Spinal cord (tissue), 10 donors: ENCODE measurements at places on chromosomes 5 and 9. TPM values are rescaled to one million over a fixed set of nuclear protein-coding genes. Genes with fewer than 3 reads are reported as not detected.

DNA sequence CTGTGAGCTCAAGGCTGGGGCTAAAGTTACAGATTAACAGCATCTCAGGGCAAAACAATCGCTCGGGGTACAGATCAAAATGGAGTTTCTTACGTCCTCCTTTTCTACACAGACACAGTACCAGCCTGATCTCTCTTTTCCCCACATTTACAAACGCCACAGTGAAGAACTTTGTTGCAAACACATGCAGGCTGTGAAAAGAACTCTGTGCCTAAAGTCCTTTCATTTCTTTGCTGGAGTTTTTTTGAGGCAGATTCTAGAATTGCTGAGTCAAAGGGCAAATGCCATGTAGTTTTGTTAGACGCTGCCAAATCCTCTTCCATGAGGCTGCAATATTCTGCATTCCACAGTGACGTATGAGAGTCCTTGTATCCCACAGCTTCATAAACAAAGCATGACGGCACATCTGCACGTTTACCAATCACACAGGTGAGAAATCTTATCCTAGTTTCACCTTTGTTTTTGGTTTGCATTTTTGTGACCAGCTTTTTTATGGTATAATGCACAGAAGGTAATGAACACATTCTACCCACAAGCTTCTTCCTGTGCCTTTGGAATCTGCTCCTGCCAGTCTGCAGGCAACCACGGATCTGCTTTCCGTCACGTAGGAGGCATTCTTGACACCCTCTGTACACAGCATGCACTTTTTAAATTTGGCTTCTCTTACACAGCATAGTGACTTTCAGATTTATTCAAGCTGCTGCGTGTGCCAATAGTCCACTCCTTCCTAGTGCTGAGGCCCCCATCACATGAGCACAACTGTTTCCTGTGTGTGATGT is 44.6 kb upstream of the LPCAT1 start:
- DNase-seq = no peak

DNA sequence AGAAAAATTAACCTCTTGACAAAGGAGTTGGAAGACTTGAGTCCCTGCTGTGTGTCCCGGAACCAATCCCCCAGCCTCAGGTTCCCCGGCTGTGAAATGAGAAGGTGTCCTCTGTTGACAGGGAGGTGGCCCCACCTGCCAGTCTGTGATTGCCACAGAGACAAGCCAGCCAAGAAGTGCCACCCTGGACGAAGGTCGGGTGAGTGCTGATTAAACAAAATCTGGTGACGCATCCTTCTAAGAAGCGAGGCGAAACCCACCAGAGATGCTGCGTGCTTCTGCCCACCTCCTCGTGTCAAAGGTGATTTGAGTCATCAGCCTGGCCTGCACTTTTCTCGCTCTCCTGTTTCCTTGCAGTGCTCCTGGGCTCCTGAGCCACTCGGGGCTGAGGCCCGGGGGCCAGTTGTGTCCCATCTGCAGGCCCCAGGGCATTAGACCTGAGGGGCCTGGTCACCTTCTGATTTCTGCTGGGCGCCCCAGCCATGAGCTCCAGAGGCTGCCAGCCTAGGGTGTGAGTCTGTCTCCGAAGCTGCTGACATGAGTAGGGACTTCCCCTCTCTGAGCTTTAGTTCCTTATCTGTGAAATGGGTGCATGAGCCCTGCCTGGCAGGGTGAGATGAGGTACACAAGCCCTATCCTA is 28.7 kb downstream of the NEK6 start:
- no peak for DNase-seq

DNA sequence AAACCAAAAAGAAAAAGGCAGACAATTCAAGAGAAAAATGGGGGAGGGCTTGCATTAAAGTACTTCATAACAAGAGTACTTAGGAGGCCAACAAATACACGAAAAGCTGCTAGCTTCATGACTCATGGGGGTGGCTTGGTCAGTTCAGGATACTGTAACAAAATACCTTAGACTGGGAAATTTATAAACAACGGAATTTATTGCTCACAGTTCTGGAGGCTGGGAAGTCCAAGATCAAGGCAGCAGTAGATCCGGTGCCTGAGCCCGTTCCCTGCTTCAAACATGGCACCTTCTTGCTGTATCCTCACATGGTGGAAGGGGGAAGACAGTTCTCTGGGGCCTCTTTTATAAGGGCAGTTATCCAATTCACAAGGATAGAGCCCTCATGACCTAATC is 111.4 kb downstream of the C9orf50 start:
- no peak for DNase-seq

- no peak for DNase-seq
These were observed 66.4 kb downstream of the COL5A1 start for GRCh38 chr9:134707731-134708671.

DNA sequence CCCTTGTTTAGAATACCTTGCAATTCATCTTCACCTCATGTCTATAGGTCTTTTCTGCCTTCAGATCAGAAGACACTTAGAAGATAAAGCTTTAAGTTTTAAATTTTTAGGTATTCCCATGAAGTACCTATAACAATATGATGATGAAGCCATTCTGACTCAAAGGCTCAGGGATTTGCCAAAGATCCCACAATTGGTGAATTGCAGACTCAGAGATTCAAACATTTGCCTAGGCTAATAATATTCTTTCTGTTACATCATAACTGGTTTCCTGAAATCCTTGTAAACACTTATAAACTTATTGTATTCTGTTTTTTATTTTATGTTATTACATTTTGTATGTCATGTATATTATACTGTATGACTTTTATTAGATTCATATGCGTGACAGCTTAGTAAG is 62.8 kb upstream of the ZFAND5 start:
- DNase-seq = no peak

- DNase-seq = no peak
These were observed 382.4 kb downstream of the TMEM167A start for GRCh38 chr5:82694711-82695285.

DNA sequence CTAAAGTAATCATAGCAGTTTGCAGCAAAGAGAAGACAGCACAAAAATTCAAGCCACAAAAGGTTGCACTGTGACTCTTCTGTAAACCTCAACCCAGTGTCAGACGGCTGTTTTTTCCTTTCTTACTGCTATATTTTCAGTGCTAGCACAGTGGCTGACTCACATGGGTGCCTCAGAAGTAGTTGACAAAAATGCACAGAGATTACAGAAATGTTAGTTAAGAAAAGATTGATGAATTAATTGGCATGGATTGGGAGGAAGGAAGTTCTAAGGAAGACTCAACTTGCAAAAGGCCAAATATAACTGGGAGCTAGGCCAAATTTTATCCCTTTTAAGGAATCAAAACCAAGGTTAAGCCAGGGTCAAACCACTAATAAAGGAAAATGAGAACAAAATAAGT is 43.7 kb upstream of the ITGA1 start:
- no peak for DNase-seq

- no peak for DNase-seq
These were observed 248.1 kb downstream of the CETN3 start for GRCh38 chr5:90161414-90161813.

GRCh38 chr5:132528021-132528420 is 15.3 kb downstream of the IL5 start:
- DNase-seq = no peak

- no peak for DNase-seq
These were observed 69.1 kb downstream of the ADAMTS2 start for GRCh38 chr5:179275941-179276837.

- DNase-seq = no peak
These were observed 406.9 kb downstream of the KDM4C start for GRCh38 chr9:7164440-7165330.

- DNase-seq = no peak
These were observed 92.3 kb downstream of the HAPLN1 start for GRCh38 chr5:83628360-83628759.

DNA sequence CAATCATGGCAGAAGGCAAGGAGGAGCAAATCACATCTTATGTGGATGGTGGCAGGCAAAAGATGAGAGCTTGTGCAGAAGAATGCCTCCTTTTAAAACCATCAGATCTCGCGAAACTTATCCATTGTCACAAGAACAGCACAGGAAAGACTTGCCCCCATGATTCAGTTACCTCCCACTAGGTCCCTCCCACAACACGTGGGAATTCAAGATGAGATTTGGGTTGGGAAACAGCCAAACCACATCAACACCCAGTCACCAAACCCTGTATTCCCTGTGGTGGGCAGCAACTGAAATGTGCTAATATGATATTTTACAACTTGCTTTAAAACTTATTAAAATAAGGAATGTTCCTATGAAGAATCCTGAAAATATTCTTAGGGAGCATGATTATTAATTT is 54.2 kb downstream of the RASGRF2 start:
- no peak for DNase-seq

- DNase-seq = no peak
These were observed 763.9 kb upstream of the FAM174A start for GRCh38 chr5:99771296-99771695.

DNA sequence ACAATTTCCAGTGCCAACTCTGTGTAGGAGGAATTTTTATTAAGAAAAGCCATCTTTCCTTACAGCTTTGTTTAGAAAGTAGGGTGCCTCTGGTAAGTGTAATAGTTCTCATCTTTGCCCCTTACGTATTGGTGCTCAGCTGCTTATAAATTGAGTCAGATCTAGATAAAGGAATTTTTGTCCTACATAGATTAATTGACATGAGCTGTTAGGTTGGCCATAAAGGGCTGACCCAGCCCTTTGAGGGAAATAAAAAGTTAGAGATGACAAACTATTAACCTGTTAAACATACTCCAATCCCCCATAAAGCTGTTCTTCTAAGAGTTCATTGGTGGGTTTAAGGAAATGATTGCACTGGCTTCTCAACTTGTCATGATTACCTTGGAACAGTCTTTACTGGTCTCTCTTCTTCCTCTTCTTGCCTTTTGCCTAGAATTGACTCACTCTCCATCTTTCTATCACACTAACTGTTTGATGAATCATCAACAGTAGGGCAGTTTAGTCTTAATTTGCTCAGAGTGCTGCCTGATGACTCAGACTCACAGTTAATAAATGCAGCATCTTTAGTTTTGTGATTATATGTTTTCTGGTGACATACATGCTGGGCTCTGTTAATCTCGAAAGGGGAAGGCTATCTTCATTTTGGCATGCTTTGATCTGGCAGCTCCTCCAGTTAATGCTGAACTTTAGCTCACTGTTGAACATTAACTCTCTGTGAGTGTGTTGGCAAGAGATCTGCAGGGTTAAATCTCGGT is 51.7 kb downstream of the ARHGAP26 start:
- DNase-seq = no peak

GRCh38 chr5:80127116-80127552 is 92.0 kb downstream of the THBS4 start:
- no peak for DNase-seq

- no peak for DNase-seq
These were observed 153.5 kb upstream of the SH3GL2 start for GRCh38 chr9:17425384-17425783.

- DNase-seq = no peak
These were observed 44.1 kb downstream of the ZCCHC9 start for GRCh38 chr5:81345411-81346003.

DNA sequence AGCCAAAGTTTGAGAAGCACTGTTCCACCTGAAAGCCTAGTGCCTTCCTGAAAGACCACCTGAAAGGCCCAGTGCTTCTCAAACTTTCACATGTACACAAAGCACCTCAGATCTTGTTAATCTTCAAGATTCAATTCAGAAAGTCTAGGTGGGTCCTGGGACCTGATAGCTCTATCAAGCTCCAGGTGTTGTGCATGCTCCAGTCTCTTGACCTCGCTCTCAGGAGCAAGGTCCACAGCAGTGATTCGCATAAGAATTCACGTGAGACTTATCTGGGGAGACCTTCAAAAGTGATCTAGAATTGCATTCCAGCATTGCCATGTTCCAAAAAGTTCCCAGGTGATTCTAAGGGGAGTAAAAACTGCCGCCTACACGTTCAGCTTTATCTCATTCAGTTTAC is 102.1 kb downstream of the PIK3R1 start:
- DNase-seq = no peak

DNA sequence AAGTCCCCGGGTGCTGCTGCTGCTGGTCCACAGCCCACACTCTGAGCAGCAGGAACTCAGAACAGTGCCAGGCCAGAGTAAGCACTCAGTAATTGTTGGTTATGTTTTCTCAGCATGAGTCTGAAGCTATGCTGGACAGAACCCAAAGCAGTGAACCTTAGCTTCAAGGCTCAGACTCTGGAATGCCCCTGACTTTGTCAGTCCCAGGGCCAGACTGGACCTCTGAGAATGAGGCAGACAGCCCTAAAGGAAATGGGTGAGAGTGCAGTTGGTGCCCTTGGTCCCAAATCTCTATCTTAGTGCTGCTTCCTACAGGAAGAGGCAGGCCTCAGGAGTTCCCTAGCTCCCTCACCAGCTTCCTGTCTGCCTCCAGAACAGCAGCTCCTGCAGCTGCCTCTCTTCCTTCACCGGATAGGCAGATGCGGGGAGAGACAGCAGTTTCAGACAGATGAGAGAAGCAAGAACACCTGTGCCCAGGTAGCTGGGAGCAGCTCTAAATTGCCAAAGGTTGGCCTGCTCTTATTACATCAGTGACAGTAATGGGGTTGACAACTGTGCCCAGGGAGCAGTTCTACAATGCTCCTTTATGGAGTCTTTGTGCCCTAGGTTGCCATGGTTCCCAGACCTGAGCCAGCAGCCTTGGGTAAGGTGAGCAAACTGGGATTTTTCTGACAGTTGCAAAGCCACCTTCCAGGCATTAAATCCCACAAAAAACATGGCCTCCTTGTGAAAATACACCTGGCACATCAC is 82.2 kb upstream of the CXCL14 start:
- DNase-seq = no peak

The HAND1 gene
- not detected for polyA plus RNA-seq

The GDA gene
- 2.3 TPM for polyA plus RNA-seq

The PROB1 gene
- 5.1 TPM for polyA plus RNA-seq

The RIGI gene
- 4.7 TPM for polyA plus RNA-seq

The SFXN1 gene
- 77.1 TPM for polyA plus RNA-seq

The GRM6 gene
- 3.7 TPM for polyA plus RNA-seq

The MEGF10 gene
- polyA plus RNA-seq = 31.2 TPM

The CHSY3 gene
- 4.3 TPM for polyA plus RNA-seq

The IL3 gene
- not detected for polyA plus RNA-seq

The PCDHGC3 gene
- polyA plus RNA-seq = 603 TPM

The SPATA31A1 gene
- polyA plus RNA-seq = not detected
